A549 treated with GW870086 at 1 μM for 4 hours (cell line): ENCODE measurements at places on chromosomes 1 and 21. TPM values are rescaled to one million over a fixed set of nuclear protein-coding genes. Genes with fewer than 3 reads are reported as not detected.

The MUTYH gene
- 7.6 to 9.6 TPM (median 9.2 TPM) in 5 replicates for total RNA-seq

The DUSP12 gene
- 42.4 to 53.3 TPM (median 48.3 TPM) in 5 replicates for total RNA-seq

The KIF14 gene
- total RNA-seq: 6.5 to 12.0 TPM (median 10.2 TPM) in 5 replicates

The SPRR2A gene
- not detected in 5 replicates for total RNA-seq

The CENPF gene
- total RNA-seq: 66.6 to 80.0 TPM (median 70.1 TPM) in 5 replicates

The IL20 gene
- not detected in 5 replicates for total RNA-seq

The FCER1A gene
- not detected in 5 replicates for total RNA-seq

The KRTAP19-1 gene
- not detected in 5 replicates for total RNA-seq
